CD4-positive, alpha-beta T cell treated with Interleukin-12 subunit alpha and Interleukin-12 subunit beta, for 1 hour (primary cell): ENCODE measurements at places on chromosomes 5 and 9.

GRCh38 chr9:3846573-3846972 is 320.8 kb upstream of the RFX3 start:
- DNase-seq: no peak

GRCh38 chr9:4530375-4530774 is 40.1 kb downstream of the SLC1A1 start:
- DNase-seq: peak; percentile 32

GRCh38 chr5:16894236-16895057 is 41.6 kb downstream of the MYO10 start:
- DNase-seq: no peak

DNA sequence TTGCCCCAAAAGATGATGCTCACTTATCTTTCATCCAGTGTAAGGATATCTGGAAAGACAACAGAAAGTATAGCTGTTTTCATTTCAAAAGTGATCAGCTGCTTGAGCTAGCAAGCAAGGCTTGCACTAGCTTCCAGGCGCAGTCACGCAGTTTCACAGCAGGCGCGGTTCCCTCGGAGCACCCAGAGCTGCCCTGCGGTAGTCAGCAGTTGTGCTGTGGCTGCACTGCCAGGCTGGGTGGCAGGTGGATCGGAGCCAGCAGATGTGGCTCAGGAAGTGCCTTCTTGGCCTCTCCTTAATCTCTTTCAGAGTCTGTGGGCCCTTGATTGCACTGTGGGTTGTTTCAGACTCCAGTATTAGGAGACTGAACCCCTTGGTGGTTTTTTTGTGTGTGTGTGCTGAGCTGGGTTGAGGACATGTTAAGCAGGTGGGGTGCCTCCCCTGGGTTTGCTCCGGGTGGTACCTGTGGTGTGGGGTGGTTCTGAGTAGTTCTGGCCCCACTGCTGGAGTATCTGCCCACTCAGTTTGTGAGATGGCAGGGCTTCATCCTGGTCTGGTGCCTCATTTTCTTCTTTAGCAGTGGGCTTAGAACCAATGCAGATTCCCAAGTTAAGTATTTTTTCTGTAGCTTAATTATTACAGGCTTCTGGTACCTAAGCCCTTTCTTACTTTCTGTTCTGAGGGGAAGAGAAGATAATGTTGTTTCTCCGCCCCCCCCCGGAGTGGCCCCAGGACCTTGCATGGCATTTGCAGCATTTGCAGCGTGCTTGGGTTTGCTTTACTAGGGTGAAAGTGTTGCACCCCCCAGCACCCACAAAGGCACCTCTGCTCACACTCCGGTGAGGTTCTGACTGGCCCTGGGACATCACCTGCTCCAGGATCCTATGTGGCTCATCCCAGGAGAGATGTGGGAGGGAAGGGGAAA is 16.4 kb downstream of the TENT4A start:
- peak; percentile 42 for DNase-seq

DNA sequence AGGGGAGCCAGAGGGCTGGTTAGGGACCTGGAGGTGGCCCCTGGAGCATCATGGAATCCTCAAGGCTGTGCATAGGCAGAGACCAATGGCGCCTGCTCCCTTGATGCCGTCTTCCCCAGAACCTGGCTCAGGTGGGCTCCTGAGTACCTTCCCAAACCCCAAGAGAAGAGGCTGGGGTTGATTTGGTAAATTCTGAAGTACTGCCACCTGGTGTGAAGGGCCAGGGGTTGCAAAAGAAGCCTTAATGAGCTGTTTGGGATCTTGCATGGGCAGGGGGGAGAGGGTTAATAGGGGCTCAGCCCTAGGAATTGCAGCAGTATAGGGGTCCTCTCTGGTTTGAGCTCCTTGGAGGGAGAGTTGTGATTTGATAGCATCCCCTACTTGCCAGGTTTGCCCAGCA is 52.1 kb downstream of the CYSTM1 start:
- DNase-seq: no peak

- no peak for DNase-seq
Measured at GRCh38 chr5:138386290-138386689, 33.8 kb downstream of the KDM3B start.

DNA sequence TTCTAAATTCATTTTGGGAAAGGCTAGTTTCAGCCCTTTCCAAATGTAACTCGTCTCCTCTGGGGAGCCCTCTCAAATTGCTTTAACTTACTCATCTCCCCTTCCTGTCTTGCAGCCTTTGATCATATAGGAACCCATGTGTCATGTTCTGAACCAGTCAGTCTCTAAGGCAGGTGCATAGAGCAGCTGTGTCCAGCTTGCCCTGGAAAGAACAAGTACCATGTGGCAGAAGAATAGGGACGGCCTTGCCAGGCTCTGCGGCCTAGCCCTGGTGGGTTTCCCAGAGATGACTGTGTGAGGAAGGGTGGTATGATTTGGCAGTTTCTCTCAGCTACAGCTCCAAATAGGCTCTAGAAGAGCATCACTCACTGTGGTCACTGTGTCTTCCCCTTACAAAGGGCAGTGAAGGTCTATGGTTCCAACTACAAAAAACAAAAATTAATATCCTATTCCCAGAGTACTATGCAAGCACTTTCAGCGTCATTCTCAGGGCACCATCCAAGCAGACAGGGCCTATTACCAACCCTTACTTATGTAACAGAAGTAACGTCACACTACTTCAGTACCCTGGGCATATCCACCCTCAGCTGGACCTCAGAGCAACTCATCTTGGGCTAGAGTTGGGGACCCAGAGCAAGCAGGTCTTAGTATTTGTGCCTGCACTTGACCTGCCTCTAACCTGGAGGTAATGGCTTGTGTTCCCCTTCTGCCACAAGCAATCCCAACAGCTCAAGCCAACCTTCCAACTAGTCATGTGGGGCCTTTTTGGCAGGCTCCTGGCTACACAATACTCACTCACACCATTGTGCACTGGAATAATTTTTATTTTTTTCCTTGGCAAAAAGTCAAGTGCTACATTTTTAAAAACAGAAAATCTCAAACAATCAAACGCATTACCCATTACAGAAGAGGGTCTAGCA is 37.2 kb upstream of the UBAP2 start:
- no peak for DNase-seq

- DNase-seq: no peak
Measured at GRCh38 chr5:77993141-77993854, 217.2 kb upstream of the TBCA start.

DNA sequence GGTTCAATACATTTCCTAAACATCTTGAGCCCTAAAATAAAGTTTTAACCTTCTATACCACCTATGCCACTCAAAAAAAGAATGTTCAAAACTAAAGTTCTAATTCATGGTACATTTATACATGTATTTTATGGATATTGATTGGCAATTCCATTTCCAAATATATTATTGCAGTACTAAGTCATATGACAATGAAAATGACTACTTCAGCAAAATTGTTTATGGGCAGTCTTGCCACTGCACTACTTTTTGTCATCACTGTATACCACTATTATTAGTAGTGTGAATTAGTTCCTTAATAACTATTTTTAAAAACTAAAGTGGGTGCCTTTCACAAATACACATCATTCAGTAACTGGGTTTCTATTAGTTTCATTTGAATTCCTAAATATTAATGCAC is 199.6 kb upstream of the CYLC2 start:
- DNase-seq: no peak

- DNase-seq: no peak
Measured at GRCh38 chr5:43683884-43684471, 81.0 kb downstream of the NNT start.

DNA sequence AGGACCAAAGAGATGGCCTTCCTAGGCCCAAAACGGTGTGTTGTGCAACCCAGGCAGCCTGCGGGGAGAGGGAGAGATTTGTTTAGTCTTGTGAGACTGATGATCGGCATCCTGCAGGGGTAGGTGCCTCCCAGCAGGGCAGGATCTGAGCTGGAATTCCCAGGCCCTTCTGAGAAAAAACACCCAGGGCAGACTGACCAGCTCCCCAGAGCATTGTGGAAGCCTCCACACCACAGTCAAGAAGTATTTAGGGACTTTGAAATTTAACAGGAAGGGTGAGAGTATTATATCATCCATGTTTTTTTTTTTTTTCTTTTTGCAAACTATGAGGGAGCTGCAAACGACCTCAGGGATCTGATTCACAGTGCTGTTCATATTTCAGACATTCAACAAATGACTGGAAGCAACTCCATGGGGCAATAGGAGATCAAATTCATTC is 104.5 kb upstream of the LHFPL2 start:
- no peak for DNase-seq

DNA sequence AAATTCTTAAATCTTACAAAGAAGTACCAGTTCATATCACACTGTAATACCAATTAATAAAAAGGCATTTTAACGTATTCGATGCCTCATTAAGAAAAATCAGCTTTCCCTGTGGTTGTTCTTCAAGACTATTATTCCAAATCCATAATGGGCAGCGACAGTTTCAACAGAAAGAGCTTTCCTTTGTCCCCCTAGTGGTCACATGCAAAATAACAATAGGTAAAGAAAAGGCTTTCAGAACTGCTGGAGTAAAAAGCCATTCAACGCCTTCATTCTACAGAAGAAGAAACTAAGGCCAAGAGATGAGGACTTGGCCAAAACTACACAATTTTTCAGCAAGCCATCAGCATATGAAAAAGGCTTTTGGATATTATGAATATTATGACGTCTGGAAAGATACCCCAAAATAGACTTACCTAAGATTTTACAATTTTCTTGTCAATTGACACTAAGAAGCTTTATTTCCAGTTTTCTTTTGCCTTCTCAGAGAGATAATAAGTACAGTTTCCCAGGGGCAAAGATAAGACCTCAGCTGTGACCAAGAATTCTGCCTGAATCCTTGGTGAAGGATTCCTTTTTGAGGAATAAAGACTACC is 6.7 kb upstream of the CDH6 start:
- DNase-seq: peak; percentile 15

DNA sequence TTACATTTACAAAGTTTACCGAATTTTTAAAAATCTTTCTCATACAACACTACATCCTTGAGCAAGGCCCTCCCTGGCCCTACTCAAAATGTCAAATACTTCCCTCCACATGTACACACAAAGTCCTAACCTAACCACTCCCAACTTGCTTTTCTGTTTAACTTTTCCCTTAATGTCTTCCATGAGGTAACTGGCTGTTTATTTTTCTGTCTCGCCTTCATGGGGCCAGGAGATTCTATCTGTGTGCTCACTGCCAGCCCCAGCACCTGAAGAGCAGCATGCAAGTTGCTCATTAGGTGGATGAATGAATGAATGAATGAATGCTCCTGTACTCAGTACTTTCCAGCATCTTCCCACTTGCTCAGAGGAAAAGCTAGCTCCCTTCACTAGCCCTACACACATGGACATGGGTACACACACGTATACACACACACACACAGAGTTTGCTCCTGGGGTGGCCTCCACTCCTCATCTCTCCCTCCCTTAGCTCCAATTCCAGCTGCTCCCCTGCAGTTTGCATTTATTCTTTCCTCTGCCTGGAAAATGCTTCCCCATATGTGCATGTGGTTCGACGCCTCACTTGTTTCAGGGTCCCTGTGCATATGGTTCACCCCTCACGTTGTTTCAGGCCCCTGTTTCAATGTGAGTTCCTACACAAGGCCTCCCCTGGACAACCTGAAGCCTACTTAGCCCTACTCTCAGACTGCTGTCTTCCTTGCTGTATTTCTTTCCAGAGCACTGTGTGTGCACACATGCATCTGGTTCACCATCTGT is 165.2 kb downstream of the ROR2 start:
- no peak for DNase-seq

DNA sequence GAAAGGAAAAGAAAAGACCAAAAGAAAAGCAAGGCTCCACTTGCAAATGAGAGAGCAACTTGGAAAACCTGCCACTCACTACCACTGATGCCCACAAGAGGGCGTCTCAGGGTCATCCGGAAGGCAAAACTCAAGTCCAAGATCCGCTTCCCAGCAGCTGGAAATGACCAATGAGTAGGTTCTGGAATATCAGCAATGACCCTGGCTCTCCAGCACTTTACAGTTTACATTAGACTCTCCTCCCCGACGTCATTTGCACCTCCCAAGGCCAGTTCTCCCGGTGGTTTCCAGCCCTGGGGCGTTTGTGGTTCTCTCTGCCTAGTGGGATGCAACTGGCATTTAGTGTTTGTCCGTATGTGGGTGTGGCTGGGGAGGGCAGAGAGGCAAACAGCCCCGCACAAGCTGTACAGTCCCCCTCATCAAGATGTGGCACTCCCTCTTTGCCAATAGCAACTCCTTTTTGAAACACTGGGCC is 193.8 kb upstream of the ZNF618 start:
- peak; percentile 38 for DNase-seq

DNA sequence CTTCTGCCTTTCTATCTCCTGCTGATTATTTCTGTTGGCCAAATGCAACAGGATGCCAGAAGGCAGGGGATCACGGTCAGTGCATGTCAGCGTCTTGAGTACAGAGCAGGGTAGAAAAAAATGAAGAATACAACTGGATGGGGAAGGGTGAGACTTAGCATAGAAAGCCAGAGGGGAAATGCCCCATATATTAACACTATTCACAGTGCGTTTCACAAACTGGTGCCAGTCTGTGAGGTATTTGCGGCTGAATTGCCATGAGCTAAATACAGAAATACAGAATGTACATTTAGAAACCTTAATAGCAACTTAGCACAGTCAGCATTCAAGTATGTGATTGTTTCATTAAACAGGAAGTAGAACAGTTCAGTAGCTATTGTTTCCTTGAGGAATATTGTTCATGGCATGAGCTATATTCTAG is 31.0 kb upstream of the SLC1A3 start:
- DNase-seq: no peak

GRCh38 chr9:120711354-120711753 is 2.9 kb downstream of the MEGF9 start:
- no peak for DNase-seq

DNA sequence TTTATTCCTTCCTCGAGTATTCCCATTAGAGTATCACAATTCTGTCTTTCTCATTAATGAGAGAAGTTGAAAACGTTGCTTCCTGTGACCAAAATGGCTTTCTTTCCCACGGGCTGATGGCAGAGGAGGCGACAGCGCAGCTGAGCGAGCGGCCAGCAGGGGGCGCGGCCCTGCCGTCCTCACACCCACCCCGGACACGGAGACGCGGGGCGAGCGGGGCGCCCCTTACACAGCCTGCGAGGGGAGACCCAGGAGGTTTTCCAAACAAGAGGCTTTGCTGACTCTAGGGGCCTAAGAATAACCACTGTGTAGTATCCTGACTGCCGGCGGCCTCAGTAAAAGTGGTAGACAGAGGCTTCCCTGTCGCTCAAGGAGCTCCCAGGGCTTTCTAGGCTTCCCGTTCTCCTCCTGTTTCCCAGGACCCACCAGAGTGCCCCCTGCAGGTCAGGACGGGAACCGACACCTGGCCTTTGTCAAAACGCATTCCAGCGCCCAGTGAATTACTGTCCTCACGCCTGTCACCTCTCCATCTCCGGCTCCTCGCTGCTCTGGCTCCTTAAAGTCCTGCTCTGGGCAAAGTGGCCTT is 27.3 kb upstream of the FGF1 start:
- DNase-seq: peak; percentile 87
